ENCODE measurements at places on chromosomes 12 and 14. TPM values are rescaled to one million over a fixed set of nuclear protein-coding genes. Genes with fewer than 3 reads are reported as not detected.

The LRP6 gene
- 17.5 TPM for total RNA-seq

DNA sequence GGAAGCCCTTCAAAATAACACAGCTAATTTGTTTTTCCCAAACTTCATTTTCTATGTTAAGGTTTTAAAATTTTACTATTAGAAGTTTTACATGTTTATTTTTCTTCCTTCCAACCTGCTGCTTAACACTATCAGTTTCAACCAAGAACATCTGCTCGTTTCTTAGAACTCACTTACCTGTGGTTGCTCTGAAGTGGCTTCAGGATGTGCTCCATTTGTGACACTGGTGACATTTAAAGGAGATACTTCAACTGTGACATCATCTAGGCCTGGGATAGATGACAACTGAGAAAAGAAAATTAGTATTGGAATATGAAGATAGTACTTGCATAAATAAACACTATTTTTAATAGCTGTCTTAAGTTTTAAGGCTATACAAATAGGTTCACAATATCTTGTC, 17.9 kb downstream of the WASHC3 start:
- no peak for DNase-seq

DNA sequence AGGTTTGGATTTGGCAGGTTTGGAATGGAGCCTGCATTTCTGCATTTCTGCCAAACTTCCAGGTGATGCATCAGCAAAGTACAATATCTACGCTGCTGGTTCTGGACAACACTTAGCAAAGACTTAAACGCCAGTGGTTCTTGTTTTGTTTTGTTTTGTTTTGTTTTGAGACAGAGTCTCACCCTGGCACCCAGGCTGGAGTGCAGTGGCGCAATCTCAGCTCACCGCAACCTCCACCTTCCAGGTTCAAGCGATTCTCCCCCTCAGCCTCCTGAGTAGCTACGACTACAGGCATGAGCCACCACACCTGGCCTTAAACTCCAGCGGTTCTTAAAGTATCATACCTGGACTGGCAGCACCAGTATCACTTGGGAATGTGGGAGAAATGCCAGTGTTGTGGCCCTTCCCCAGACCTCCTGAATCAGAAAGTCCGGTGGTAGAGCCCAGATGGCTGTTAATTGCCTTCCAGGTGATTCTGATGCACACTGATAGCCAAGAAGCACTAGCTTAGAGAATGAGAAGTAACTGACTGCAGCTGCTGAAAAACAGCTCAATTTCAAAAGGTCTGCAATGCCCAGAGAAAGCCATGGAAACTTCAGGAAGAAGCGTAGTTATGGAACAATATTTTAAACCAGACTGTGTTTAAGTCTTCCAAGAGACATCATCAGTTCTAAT, 114.8 kb upstream of the FOXN3 start:
- no peak for DNase-seq

- DNase-seq = no peak
Observed at GRCh38 chr12:126147321-126147720, 1082.1 kb downstream of the AACS start.

The FSCB gene
- total RNA-seq = not detected

DNA sequence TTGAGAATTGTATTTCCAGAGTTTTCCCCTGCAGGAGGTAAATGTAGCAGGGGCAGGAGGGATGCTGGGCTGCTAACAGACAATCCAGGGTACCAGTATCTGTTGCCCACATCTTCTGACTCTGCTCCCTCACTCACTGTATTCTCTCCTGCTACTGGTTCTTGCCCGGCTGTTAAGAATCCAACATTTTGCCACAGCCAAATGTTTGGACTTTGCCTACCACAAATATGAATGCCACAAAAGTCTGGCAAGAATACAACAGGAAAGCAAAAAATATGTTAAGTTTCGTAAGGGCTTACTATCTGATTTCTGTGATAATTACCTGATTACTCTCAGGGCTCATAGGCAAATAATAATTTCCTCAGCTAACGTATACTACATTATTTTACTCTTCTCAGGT, 160.0 kb downstream of the BCAT1 start:
- DNase-seq = no peak

The PDE3A gene
- total RNA-seq = 0.81 TPM

- no peak for DNase-seq
Observed at GRCh38 chr14:52044791-52045522, 23.9 kb downstream of the NID2 start.

DNA sequence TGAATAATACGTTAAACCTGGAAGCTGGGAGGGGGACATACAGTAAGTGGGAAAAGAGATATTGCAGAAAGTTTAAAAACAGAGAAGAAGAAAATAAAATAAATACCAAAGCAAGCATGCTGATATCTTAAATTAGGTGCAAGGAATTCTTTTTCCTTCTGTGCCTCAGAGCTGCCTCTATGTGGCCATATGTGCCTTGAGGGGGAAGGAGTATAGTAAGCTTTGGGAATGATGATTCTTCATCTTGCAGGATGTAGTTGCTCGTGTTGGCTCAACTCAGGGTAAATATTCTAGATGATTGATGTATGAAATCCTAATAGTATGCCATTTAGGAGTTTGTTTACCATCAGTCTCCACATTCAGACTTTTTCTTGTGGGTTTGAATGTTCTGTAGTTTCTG, 251.4 kb downstream of the RGS6 start:
- no peak for DNase-seq

The TAS2R42 gene
- not detected for total RNA-seq

GRCh38 chr14:24416254-24416931, 13.1 kb downstream of the CBLN3 start:
- no peak for DNase-seq

- DNase-seq = no peak
Observed at GRCh38 chr12:131116468-131117117, 162.9 kb downstream of the ADGRD1 start.

The ANKLE2 gene
- 97.8 TPM for total RNA-seq

GRCh38 chr14:92026548-92027190, 13.2 kb downstream of the TRIP11 start:
- no peak for DNase-seq

- no peak for DNase-seq
Observed at GRCh38 chr12:131620520-131620919, 90.4 kb upstream of the SFSWAP start.

GRCh38 chr14:54457609-54457996, 16.4 kb upstream of the CNIH1 start:
- no peak for DNase-seq

- DNase-seq = no peak
Observed at GRCh38 chr14:64815257-64815656, 64.5 kb downstream of the SPTB start.

The KCNH5 gene
- total RNA-seq = under 0.01 TPM

The SERPINA10 gene
- not detected for total RNA-seq

The TMEM132C gene
- under 0.01 TPM for total RNA-seq

The PTPRO gene
- 0.27 TPM for total RNA-seq

DNA sequence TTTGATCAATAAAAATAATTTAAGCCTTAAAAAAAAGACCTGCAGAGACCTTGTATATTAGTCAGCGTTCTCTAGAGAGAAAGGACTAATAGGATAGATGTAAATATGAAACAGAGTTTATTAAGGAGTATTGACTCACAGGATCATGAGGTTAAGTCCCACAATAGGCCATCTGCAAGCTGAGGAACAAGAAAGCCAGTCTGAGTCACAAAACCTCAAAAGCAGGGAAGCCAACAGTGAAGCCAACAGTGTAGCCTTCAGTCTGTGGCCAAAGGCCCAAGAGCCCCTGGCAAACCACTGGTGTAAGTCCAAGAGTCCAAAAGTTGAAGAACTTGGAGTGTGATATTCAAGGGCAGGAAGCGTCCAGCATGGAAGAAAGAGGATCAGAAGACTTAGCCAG, 66.3 kb downstream of the TBX5 start:
- no peak for DNase-seq

The ANGEL1 gene
- total RNA-seq = 18.3 TPM

- DNase-seq = no peak
Observed at GRCh38 chr12:6104027-6104426, 20.4 kb downstream of the VWF start.

GRCh38 chr12:56257491-56258067, 605 bp downstream of the ANKRD52 start:
- DNase-seq = no peak

The MUCL1 gene
- not detected for total RNA-seq

All from hematopoietic multipotent progenitor cell (in vitro differentiated cells).